ENCODE measurements at places on chromosomes 3 and 15.

- DNase-seq: peak; percentile 74
These were observed 23.5 kb upstream of the RAP2B start for GRCh38 chr3:153138276-153139210.

- no peak for DNase-seq
These were observed 35.5 kb downstream of the TMEM212 start for GRCh38 chr3:171878461-171879225.

- no peak for DNase-seq
These were observed 9.6 kb downstream of the NIPA1 start for GRCh38 chr15:22796079-22796478.

DNA sequence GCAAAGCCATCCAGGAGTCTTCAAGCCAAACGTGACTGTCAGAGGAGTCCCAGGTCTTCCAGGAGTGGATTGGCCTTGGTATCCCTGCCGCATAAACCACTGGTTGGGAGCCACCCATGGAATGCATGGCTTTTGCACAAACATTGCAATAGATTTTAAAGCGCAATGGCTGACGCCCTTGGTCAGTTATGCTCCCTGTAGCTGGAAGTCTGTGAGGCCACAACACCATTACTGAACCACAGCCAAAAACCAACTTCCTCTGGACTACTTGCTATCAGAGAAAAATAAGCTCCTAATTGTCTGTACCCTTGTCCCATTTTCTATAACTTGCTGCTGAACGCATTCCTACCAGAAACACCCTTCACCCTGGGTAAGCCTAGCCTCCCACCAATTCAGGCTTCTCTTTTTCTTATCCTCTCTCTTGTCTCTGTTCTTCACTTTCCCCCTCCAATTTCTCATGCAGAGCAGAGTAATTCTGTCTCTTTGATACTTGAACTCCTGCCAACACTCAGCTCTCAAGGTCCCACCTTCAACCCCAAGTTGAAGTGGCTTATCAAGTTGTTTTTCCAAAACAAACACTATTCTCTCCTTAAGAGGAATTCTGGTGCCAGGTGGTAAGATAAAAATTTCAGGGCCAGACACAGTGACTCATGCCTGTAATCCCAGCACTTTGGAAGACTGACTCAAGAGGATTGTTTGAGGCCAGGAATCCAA is 176.4 kb upstream of the UBE2E1 start:
- DNase-seq: peak; percentile 59

DNA sequence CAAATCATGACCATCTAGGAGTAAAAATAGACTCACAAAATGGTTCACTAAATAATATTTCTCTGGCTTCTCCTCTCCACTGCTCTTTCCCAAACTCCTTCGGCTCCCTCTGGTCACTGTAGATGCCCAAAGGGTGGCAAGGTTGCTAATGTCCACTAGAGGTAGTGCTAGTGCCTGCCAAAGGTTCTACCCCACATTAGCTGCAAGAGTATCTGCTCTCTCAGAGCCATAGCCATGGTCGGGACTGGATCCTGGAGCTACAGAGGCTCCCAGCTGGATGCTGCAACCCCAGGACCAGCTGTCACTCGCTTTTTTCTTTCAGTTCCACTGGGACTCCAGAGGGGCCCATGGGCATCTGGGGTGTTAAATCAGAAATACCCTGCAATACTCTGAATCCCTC is 8.5 kb downstream of the HTR3D start:
- peak; percentile 40 for DNase-seq

DNA sequence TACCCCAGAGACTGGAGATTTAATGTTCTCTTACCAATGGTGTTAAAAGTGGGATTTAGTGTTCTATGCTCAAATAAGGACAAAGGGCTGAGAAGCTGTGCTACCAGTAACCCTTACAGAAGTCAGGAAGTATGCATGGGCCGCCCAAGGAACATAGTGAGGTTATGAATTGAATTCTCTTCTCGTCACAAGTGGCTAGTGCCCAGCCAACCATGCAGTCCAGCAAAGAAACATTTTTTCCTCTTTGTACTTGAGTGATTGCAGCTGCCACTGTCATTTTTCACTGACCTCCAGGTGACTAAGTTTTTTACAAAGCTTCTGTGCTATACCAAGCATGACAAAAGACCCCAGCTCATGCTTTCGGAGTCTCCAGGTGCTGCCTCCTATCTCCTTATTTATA is 110.6 kb upstream of the DCBLD2 start:
- DNase-seq: no peak

DNA sequence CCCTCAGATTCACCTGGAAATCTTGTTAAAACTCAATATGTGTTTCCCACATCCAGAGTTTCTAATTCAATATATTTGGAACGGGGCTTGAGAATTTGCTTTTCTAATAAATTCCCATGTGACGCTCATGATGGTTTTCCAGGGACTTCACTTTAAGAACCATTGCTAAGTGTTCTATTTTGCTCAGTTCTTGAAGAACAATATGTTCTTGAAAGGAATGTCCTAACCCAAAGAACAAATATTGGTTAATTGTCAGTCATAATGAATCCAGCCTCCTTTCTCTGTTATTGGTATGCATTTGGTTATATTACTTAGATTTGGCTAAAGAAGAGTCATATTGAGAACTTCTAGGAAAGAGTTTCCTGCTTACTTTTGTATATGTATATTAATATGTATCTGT is 4.4 kb upstream of the PLSCR2 start:
- no peak for DNase-seq

DNA sequence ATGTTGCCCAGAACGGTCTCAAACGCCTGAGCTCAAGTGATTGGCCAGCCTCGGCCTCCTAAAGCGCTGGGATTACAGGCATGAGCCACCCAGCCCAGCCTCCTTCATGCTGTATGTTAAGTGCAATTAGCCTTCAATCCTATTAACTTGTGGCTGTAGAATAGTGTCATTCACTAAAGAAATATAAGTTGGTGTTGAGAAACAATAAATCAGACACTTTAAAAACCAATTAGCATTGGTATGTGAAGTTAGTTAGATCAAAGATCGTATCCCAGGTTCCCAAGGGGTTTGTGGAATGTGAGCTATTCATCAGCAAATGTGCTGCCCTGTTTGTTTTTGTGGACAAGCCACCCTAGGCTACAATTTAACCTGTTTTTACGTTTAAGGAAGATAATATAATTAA is 11.0 kb upstream of the PIK3CB start:
- no peak for DNase-seq

- peak; percentile 71 for DNase-seq
These were observed 19.1 kb upstream of the TM4SF18 start for GRCh38 chr3:149352556-149352955.

- no peak for DNase-seq
These were observed 2.4 kb downstream of the TNNC1 start for GRCh38 chr3:52451237-52452083.

DNA sequence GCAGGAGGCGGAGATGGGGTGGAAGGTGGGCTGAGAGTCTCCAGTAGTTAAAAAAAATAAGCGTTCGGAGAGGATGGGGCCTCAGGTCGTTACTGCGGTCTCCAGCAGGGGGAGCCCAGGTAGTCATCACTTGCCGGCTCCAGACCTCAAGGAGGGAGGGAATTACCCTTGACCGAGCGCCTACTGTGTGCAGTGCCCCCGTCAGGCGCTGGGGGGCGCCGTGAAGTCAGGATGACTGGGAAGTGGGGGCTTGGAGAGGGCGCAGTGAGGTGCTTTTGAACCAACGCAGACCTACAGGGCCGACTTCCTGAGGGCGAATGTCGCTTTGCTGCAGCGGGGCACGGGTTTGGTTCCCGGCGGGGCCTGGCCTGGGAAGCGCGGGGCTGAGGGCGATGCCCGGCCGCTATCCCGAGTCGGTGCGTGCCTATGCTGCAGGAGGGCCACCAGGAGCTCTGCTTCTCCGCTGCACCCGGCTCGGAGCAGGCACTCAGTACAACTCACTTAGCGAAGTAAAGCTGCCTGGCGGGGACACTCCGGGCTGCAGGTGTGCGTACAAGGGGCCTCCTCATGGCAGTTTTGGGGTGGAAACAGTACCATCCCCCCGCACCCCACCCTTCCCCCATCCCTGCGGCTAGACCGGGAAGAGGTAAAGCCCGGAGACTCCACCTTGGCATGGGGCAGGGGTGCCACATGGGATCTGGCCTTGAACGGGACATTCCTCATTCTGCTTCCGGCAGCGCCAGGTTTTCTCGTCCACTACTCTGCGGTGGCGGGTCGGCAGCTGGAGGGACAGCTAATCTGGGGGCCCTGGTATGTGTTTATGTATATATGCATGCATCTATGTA is 79.8 kb downstream of the RHCG start:
- peak; percentile 89 for DNase-seq

- no peak for DNase-seq
These were observed 626.5 kb upstream of the TBL1XR1 start for GRCh38 chr3:177823701-177824189.

GRCh38 chr15:77818484-77819047 is 185.9 kb upstream of the LINGO1 start:
- DNase-seq: no peak

- no peak for DNase-seq
These were observed 6.6 kb upstream of the TEX9 start for GRCh38 chr15:56358604-56359003.
